Karpas-422 (cell line): ENCODE measurements at places on chromosomes 12 and 14. TPM values are rescaled to one million over a fixed set of nuclear protein-coding genes. Genes with fewer than 3 reads are reported as not detected.

GRCh38 chr14:92328664-92329255, 5.8 kb downstream of the SLC24A4 start:
- H3K4me3 ChIP-seq: no peak overlapping the region
- peak; percentile 57 for DNase-seq
- no peaks in the 10 kb centered on the region for H3K36me3 ChIP-seq
- no peaks in the 10 kb centered on the region for H3K27me3 ChIP-seq

CPNE6 gene
- total RNA-seq: 0.04 and 1.3 TPM in 2 replicates

- no peak overlapping the region for H3K27ac ChIP-seq
- H3K27me3 ChIP-seq: no peaks in the 10 kb centered on the region
- H3K4me1 ChIP-seq: peaks cover 18% of the 10 kb centered on the region
- peak; percentile 92 for DNase-seq
- no peak overlapping the region for H3K4me3 ChIP-seq
Measured at GRCh38 chr14:93655078-93655750, 133.1 kb downstream of the PRIMA1 start.

DNA sequence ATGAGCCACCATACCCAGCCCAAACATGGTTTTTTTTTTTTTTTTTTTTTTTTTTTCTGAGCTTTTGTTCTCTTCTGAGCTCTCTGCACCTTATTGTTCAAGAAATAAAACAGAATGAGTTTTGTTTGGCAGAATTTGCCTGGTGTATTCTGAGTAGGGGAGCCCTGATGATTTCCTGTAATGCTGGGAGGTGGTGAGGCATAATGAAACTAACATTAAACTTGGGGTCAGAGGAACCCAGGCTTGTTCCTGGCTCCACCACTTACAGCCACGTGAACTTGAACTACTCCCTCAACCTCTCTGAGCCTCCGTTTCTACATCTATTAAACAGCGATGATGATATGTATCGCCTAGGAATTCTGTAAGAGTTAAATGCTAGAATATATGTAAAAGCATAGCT, 276.3 kb upstream of the CRY1 start:
- no peaks in the 10 kb centered on the region for H3K27me3 ChIP-seq
- H3K27ac ChIP-seq: no peak overlapping the region

- H3K27me3 ChIP-seq: no peaks in the 10 kb centered on the region; the same call in 1 of the 2 replicates
- H3K36me3 ChIP-seq: no peaks in the 10 kb centered on the region
- no peak overlapping the region for H3K27ac ChIP-seq
- no peak for DNase-seq
Measured at GRCh38 chr12:79199166-79199565, 334.6 kb downstream of the SYT1 start.

C12orf54 gene
- total RNA-seq: not detected in 2 replicates

- no peaks in the 10 kb centered on the region for H3K27me3 ChIP-seq
- DNase-seq: peak; percentile 82
- no peaks in the 10 kb centered on the region for H3K36me3 ChIP-seq
- no peaks in the 10 kb centered on the region for H3K4me1 ChIP-seq
- no peak overlapping the region for H3K27ac ChIP-seq
Measured at GRCh38 chr12:128387811-128388422, 120.9 kb downstream of the TMEM132C start.

GRCh38 chr12:100591979-100592378, 18.5 kb downstream of the GAS2L3 start:
- no peak overlapping the region for H3K27ac ChIP-seq
- no peak for DNase-seq
- H3K36me3 ChIP-seq: no peaks in the 10 kb centered on the region
- H3K4me1 ChIP-seq: no peaks in the 10 kb centered on the region
- no peak overlapping the region for H3K4me3 ChIP-seq

DNA sequence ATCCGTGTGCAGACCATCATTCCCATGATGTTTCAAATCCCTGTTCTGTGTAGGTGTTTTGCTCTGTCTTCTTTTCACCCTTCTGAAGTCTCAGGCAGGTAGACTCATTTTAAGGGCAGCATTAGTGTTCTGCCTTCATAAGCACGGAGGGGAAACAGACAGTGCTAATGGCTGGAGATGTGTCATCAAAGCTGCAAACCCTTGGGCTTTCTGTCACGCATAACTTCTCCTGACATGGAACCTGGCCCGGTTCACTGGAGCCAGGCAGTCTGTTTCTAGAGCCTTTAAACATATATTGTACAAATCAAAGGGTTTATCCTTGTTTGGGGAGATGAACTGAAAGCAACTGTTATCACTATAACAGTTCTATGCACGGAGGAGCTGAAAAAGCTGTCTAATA, 141.4 kb downstream of the TMEM132D start:
- no peak overlapping the region for H3K27ac ChIP-seq
- DNase-seq: no peak
- H3K36me3 ChIP-seq: no peaks in the 10 kb centered on the region
- no peak overlapping the region for H3K4me3 ChIP-seq
- no peaks in the 10 kb centered on the region for H3K27me3 ChIP-seq
- no peaks in the 10 kb centered on the region for H3K4me1 ChIP-seq

ATXN3 gene
- total RNA-seq: 75.2 and 92.0 TPM in 2 replicates

DNA sequence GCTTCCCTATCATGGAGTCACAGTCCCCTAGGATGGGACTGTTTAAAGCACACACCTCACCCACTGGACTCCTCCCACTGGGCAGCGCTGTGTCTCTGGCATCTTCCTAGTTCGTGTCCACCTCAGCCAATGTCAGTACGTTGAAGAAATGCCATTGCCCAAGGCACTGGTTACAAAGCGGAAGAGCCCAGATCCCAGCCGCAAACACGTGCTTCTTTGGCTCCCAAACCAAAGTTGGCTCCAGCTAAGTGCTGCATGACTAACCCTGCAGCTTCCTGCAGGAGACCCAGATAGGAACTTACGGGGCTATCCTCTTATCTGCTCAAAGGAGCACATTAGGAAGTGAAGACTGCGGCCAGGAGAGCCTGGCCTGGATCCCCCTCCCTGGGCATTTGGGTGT, 9.3 kb downstream of the SYNE3 start:
- H3K27ac ChIP-seq: no peak overlapping the region
- H3K4me1 ChIP-seq: peaks cover 9% of the 10 kb centered on the region
- H3K4me3 ChIP-seq: no peak overlapping the region
- no peaks in the 10 kb centered on the region for H3K36me3 ChIP-seq

DNA sequence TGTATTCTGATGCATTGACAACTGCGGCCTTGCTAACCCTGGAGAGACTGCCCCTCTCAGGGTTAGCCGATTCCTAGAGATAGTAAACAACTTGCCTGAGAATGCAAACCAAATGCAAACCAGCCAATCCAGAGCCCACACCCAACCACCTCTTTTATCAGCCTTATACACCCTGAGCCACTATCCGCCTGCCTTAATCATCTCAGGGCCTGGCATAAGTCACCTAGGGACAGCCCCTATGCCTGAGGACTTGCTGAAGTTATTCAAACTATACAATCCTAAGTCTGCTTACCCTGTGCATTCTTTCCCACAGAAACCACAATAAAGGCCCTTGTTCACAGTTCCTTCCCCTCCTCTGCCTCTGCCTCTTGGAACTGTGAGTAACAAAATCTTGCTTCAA, 177.2 kb downstream of the KCNA5 start:
- no peak for DNase-seq
- H3K4me3 ChIP-seq: no peak overlapping the region
- H3K27ac ChIP-seq: no peak overlapping the region
- H3K36me3 ChIP-seq: no peaks in the 10 kb centered on the region
- H3K4me1 ChIP-seq: no peaks in the 10 kb centered on the region

- H3K4me3 ChIP-seq: no peak overlapping the region
- no peaks in the 10 kb centered on the region for H3K27me3 ChIP-seq
- H3K4me1 ChIP-seq: peaks cover 11% of the 10 kb centered on the region
- H3K36me3 ChIP-seq: no peaks in the 10 kb centered on the region
- no peak overlapping the region for H3K27ac ChIP-seq
Measured at GRCh38 chr12:210277-211141, 3.4 kb downstream of the SLC6A12 start.

MFAP5 gene
- total RNA-seq: not detected in 2 replicates

- no peaks in the 10 kb centered on the region for H3K4me1 ChIP-seq
- no peaks in the 10 kb centered on the region for H3K36me3 ChIP-seq
- no peak overlapping the region for H3K4me3 ChIP-seq
- no peak overlapping the region for H3K27ac ChIP-seq
- DNase-seq: no peak
Measured at GRCh38 chr12:98355322-98355721, 160.1 kb upstream of the TMPO start.

DNA sequence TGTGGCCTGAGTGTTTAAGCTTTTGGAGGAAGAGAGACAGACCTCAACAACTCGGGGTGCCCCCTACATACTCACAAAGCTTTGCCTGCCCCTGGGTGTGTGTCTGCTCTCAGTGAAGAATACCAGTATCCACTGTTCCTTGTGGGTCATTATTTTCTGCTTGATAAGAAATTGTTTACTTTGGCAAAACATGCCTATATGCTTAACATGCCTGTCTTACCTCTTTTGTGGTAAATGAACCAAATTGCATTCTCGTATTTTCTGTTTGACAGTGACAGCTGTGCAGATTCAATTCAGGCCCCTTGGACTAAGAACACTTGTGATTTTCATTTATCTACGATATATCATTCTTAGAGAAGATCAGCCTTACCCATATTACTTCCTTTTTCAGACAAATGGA, 50.6 kb upstream of the REP15 start:
- H3K36me3 ChIP-seq: no peaks in the 10 kb centered on the region
- no peak overlapping the region for H3K27ac ChIP-seq
- no peaks in the 10 kb centered on the region for H3K4me1 ChIP-seq
- DNase-seq: no peak

DNA sequence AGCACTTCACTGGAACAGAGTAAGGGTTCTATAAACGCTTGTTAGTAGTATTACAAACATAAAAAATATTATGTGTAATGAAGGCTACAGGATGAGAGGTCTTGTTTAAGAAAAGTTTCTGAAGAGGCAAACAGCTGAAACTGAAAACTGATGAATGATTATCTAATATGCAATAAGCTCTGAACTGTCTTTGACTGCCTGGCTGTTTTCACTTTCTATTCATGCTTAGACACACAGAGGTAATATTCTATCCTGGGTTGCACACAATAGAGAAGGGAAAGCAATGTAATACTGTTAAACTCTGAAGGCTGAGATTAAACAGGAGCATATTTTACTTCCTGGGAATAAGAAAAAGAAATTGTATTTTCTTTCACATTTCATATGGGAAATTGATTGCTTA, 251.3 kb downstream of the ALX1 start:
- H3K27me3 ChIP-seq: no peaks in the 10 kb centered on the region
- no peaks in the 10 kb centered on the region for H3K36me3 ChIP-seq
- H3K4me3 ChIP-seq: no peak overlapping the region
- no peak overlapping the region for H3K27ac ChIP-seq
- no peaks in the 10 kb centered on the region for H3K4me1 ChIP-seq
- no peak for DNase-seq

SPX gene
- total RNA-seq: 327 and 787 TPM in 2 replicates

DNA sequence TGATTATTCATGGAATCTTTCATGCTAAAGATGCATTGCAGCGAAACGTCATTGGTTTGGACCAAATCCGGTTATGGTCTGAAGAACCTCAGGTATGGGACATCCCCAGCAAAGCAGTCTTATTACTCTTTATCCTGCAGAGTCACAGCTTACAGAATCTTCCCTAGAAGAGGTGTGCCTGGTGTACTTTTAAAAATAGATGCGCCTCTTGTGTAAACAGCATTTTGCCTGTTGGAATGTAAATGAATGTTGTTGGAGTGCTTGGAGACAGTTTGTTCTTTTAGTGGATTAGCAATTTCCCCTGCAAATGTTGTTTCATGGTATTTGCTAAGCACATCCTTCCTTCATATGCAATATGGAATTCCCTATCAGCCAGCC, 242.5 kb downstream of the ZFP36L1 start:
- no peak overlapping the region for H3K27ac ChIP-seq
- H3K36me3 ChIP-seq: no peaks in the 10 kb centered on the region
- no peaks in the 10 kb centered on the region for H3K27me3 ChIP-seq
- no peak for DNase-seq
- H3K4me1 ChIP-seq: no peaks in the 10 kb centered on the region

DNA sequence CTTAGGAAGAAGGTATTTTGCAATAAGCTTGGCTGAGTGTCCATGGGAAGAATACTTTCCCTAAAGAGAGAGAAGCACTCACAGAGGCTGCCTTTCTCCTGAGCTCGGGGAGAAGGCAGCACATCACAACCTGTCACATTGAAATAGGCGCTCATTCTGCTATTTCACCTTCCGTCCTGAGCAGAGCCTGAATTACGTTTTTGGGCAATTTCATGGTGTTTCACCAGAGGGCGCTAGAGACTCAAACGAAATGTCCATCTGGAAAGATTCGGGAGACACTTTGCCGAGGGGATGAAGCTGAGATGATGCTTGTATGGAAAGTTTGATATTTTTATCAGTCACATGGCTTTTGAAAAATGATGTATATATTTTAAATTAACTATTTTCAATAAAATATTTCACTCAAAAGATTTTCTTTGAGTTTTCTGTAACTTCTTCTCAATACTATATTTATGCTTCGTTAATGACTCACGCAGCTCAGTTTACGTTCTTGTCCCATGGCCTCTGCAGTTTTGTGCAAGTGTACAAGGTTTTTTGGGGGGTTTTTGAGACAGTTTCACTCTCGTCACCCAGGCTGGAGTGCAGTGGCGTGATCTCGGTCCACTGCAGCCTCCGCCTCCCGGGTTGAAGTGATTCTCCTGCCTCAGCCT, 17.4 kb upstream of the B4GALNT3 start:
- no peaks in the 10 kb centered on the region for H3K4me1 ChIP-seq
- H3K4me3 ChIP-seq: no peak overlapping the region
- H3K36me3 ChIP-seq: peaks cover 19% of the 10 kb centered on the region
- H3K27me3 ChIP-seq: no peaks in the 10 kb centered on the region
- no peak overlapping the region for H3K27ac ChIP-seq

HOXC9 gene
- total RNA-seq: not detected in 2 replicates

GRCh38 chr12:127108360-127109215, 1158.4 kb upstream of the TMEM132C start:
- H3K36me3 ChIP-seq: no peaks in the 10 kb centered on the region
- no peaks in the 10 kb centered on the region for H3K4me1 ChIP-seq
- no peak overlapping the region for H3K27ac ChIP-seq
- DNase-seq: peak; percentile 79

GRCh38 chr14:79855789-79856188, 355.5 kb downstream of the DIO2 start:
- H3K27ac ChIP-seq: no peak overlapping the region
- no peaks in the 10 kb centered on the region for H3K4me1 ChIP-seq
- H3K4me3 ChIP-seq: no peak overlapping the region
- H3K27me3 ChIP-seq: no peaks in the 10 kb centered on the region
- H3K36me3 ChIP-seq: no peaks in the 10 kb centered on the region
- DNase-seq: no peak

DNA sequence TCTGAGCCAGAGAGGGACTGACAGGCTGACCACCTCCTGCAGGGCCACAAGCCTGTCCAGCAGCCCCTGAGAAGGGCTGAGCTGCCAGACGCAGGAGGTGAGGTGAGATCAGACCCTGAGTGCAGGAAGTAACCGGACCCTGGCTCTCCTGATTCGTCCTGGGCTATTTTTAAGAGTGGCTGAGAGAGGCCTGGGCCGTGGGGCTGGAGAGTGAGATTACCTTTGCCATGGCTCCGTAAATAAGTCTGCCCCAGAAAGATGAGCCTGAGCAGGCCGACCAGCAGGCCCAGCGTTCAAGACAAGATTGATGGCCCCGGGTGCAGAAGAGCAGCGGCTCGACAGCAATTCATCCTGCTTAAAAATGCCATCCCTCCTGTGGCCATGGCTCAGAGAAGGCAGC, 54.2 kb downstream of the SPTB start:
- H3K27ac ChIP-seq: no peak overlapping the region
- H3K4me3 ChIP-seq: no peak overlapping the region
- no peaks in the 10 kb centered on the region for H3K27me3 ChIP-seq

- no peaks in the 10 kb centered on the region for H3K36me3 ChIP-seq
- H3K4me1 ChIP-seq: peaks cover 6% of the 10 kb centered on the region
- H3K4me3 ChIP-seq: no peak overlapping the region
- H3K27ac ChIP-seq: no peak overlapping the region
Measured at GRCh38 chr14:106518054-106518943, 991.9 kb downstream of the TMEM121 start.
